ENCODE measurements at places on chromosomes 1 and 21. TPM values are rescaled to one million over a fixed set of nuclear protein-coding genes. Genes with fewer than 3 reads are reported as not detected.

- DNase-seq = no peak
Measured at GRCh38 chr1:35382107-35382506, 113.6 kb downstream of the ZMYM4 start.

DNA sequence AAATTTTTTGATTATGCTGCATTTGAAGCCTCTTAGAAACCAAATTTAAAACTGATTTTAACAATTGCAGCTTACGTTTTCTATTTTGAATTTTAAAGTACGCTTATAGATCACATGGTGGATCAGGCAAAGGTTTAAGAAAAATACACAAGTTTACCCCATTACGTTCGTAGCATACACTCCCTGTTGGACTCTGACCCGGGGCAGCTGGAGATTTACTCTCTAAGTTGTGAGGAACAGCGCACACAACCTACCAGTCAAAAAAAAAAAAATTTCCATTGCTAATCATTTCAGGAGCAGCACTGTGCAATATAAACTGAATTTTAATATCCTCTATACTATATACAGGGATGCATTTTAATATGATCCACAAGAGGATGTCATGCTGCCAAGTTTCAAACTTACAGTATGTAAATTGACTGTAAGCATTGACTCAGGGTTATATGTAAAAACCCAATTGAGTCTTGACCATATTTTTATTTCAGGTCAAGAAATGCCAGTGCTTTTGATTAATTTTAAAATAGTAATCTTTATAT lies 20.4 kb downstream of the CSDE1 start:
- no peak for DNase-seq

DNA sequence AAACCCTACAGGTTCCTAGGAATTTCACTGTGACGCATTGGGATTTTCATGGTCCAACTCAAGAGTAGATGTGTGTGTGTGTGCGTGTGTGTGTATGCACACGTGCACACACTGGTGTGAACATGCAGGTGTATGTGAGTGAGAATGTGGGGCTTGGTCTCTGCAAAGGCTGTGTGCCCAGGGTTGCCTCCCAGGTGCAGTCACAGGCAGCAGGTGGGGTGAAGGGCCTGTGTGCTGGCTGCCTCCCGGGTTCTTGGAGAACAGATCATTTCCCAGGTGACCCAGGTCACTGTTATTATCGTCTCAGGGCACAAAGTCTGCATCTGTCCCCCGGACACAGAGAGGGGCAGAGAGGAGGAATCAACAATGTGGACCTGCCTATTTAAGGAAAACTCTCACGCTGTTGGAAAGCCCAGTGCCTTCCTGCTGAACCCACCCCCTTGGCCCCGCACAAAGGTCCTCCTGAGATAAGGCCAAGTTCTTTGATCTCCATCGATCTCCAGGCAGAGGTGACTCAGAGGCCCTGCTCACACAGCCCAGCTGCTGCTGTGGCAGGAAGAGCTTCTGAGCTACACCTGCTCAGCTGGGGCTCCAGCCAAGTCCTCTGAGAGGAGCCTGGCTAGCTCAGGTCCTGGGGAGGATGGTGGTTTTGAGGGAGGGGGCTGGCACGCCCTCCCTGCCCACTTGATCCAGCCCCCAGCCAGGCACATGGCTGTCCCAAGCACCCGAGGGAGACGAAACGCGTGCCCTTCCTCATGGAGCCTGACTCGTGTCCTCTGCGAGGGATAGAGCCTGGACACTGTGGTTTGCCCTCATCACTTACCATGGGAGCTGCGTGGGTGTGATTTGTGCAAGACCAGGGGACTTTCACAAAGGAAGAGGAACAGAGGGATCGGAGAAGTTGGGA lies 134.0 kb upstream of the ARHGEF16 start:
- no peak for DNase-seq

GRCh38 chr1:246680190-246680589 lies 44.0 kb upstream of the SCCPDH start:
- DNase-seq = no peak

SLC39A1 gene
- 66.5 TPM for total RNA-seq

MPZ gene
- total RNA-seq = 8.7 TPM

- peak; percentile 82 for DNase-seq
Measured at GRCh38 chr1:61079898-61080336, 2.4 kb upstream of the NFIA start.

GRCh38 chr1:227654431-227654830 lies 80.7 kb downstream of the JMJD4 start:
- no peak for DNase-seq

FAM110D gene
- total RNA-seq = 2.4 TPM

GRCh38 chr1:2867861-2868260 lies 66.4 kb upstream of the TTC34 start:
- peak; percentile 44 for DNase-seq

DNA sequence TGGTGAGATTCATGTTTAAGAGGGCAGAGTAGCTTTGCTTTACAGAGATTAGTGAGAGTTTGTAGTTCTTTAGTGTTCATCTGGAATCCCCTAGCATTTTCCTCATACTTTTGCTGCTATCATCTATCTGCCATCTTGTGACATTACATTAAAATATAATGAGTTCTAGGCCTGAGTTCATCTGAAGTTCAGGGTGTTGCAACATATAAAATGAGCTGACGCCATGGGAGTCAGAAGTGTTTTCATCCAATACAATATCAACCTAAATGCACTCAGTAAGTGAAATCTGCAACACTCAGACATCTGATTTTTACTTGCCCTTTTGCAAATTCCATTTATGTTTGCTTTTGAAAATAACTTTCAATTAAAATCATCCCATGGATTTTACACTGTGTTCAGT lies 153.8 kb downstream of the NTNG1 start:
- no peak for DNase-seq

FCRL4 gene
- total RNA-seq = not detected

PCNX2 gene
- total RNA-seq = 3.1 TPM

DNA sequence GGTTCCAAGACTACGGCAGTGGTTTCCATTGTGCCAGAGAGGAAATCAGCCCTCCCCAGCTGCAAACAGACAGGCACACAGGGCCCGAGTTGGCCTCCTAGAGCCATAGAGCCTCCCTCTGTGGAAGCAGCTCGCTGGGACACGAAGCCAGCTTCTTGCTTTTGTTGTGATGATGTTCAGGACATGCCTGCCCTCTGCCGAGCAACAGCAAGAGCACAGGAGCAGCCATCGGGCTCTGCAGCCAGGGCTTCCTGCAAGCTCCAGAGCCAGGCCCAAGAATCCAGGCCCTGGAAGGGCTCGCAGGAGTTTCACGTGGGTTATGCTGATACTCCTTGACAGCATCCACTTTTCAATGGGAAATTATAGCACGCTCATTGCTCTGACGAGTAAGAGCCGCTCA lies 18.5 kb downstream of the NPHP4 start:
- no peak for DNase-seq

GRCh38 chr21:43575473-43575844 lies 83.8 kb downstream of the HSF2BP start:
- no peak for DNase-seq

GRCh38 chr1:145863282-145864018 lies 4.6 kb upstream of the PIAS3 start:
- no peak for DNase-seq

GRCh38 chr1:34856697-34857096 lies 2.9 kb downstream of the SMIM12 start:
- DNase-seq = no peak

DNA sequence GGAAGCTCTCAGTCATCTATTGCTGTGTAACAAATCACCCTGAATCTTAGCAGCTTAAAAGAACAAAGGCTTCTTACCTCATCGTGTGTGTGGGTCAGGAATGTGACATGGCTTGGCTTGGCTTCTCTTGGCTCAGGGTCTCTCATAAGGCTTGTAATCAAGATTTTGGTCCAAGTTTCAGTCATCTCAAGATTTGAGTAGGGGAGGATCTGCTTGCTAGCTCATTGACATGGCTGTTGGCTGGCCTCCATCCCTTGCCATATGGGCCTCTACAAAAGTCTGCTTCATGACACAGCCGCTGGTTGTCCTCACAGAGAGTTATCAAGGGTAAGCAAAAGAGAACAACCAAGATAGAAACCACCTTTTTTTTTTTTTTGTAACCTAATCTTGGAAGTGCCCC lies 207.7 kb downstream of the PTPRC start:
- DNase-seq = no peak

DNA sequence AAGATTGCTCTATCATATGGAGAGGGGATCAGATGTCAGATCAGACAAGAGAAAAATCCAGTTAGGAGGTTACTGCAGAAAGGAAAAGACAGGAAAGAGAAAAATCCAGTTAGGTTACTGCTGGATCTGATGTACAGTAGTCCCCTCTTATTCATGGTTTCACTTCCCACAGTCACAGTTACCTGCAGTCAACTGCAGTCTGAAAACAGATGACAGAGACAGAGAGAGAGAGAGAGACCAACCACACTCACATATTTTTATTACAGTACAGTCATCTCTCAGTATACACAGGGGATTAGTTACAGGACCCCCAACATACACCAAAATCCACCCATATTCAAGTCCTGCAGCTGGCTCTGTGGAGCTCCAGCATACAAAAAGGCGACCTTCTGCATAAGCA lies 29.3 kb downstream of the NUP133 start:
- DNase-seq = no peak

GRCh38 chr1:32159189-32159588 lies 20.3 kb upstream of the TXLNA start:
- no peak for DNase-seq

CNR2 gene
- not detected for total RNA-seq

DNA sequence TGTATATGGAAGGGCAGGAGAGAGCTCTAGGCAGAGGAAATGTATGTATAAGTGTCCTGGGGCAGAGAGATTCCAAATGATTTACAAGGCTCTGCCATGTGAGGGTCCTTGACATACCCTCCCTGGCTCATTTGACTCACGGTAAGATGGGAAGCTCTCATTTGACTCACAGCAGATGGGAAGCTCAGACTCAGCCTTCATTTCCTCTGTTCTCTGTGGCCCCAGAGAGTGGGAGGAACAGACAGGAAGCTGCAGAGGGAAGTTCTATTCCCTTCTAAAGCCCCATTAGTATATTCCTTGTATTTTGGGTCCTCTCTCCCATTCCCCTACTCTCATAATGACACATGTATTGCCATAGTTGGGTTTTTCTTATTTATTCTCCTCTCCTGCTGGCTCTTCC lies 44.9 kb downstream of the FOXD2 start:
- DNase-seq = no peak

DNA sequence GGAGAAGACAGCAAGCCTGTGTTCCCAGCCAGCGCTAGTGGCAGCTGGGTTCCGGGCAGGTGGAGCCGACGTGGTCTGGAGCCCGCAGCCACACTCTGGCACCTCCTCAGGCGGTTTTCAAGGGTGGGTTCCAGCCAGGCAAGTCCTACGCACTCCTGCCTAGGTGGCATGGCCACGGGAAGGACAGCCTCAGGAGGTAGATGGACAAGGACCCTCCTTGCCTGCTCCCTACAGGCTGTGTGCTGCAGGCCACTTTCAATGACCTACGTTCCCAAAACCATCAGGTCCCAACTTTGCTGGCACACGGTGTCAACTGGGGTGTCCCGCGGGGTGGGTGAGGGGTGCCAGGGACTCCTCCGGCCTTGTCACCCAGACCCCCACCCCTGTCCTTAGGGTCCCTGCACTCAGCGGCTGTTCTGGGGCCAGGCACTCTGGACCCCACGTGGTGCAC lies 6.7 kb upstream of the PTGER3 start:
- DNase-seq = peak; percentile 61

DNA sequence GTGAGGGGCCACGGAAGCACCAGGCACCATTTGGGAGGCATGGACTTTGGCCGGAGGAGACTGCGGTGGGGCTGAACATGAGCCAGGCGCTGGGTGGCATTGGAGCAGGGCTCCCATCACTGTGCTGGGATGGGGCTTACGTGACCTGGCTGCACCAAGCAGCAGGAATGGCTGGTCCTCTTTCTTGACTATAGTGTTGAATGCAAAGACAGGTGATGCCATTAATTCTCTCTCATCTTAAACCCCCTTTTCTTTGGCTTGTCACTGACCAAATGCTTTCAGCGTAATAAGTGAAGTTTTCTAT lies 447.9 kb downstream of the CAMTA1 start:
- no peak for DNase-seq

- no peak for DNase-seq
Measured at GRCh38 chr1:52426371-52426770, 22.0 kb downstream of the PRPF38A start.

LMOD1 gene
- total RNA-seq = 40.3 TPM

DNA sequence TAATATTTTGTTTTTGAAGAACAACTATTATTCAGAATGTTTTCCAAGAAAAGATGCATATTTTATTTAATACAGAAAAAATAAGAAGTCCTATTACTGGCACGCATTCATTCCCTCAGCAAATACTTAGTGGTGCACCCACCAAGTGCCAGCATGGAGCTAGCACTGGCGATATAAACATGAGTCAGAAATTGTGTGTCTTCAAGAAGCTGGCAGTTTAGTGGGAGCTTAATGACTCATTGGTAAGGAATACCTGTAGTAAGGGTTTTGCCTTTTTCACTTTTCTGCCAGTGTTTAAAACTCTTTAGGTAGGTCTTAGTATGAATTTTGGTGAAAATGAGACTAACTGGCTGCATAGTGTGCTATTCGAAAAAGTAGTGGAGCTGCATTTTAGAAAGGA lies 6.3 kb downstream of the MAGI3 start:
- no peak for DNase-seq

DNA sequence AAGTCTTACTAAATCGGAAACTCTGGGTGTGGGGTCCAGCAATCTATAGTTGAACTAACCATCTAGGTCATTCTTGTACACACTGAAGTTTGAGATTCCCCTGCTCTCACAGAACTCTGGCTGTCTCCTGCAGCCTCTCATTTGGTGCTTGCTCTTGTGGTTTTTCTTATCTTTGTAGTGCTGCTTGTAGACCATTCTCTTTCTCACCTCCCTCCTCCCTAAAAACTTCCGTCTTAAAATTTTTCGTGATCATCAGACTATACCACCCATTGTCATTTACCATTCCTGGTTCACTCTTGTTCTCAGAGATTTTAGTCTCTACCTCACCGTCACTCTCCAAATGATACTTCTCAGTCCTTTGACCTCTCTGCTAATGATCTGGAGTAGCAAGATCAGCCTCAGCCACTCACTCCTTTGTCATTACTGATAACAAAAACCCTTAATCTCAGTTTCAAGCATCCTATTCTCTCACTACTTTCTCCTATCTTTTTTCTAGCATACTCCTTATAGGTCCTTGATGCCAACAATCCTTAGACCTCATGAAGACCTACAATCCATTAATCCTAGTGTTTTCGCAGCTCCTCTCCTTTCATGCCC lies 13.0 kb upstream of the EPHX4 start:
- no peak for DNase-seq

DYNLT4 gene
- not detected for total RNA-seq

GRCh38 chr1:24555591-24556413 lies at the start of gene NCMAP:
Gene NCMAP (plus strand): TSS chr1:24556087. CDS start chr1:24595431, 39,344 bp downstream.
- DNase-seq = peak; percentile 62

GRCh38 chr21:23939369-23940065 lies 1667.8 kb downstream of the MRPL39 start:
- DNase-seq = no peak

DNA sequence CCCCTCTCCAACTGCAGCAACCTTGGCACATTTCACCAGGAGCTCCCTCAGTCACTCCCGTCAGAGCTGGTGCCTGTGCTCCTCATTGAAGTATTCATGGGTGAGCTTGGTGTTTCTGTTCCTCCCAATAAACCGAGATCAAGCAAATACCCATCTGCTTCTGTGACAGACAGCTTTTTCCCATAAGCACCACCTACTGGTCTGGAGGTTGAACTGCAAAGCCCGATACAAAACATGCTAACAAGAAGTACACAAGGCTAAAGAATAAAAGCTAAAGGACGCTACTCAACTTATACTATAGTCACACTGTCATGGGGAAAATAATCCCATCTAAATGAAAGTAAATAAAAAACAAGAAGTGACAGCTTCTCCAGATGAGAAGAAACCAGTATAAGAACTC lies 111.9 kb upstream of the C21orf91 start:
- DNase-seq = no peak

GJA5 gene
- 264 TPM for total RNA-seq

SMYD3 gene
- total RNA-seq = 10.1 TPM

SELL gene
- 3.8 TPM for total RNA-seq

Data from right cardiac atrium (tissue), 5 donors.